ENCODE measurements at places on chromosomes 5 and 9. TPM values are rescaled to one million over a fixed set of nuclear protein-coding genes. Genes with fewer than 3 reads are reported as not detected.

NAIP gene
- 0.26 TPM for total RNA-seq

FGD3 gene
- 0.26 TPM for total RNA-seq

GFPT2 gene
- 0.26 TPM for total RNA-seq

TRUB2 gene
- total RNA-seq = 18.8 TPM

TRPM3 gene
- not detected for total RNA-seq

GRCh38 chr9:120775859-120776258 is 17.4 kb downstream of the FBXW2 start:
- DNase-seq = peak; percentile 99

GRCh38 chr5:82917584-82917983 is 159.6 kb downstream of the TMEM167A start:
- no peak for DNase-seq

DNA sequence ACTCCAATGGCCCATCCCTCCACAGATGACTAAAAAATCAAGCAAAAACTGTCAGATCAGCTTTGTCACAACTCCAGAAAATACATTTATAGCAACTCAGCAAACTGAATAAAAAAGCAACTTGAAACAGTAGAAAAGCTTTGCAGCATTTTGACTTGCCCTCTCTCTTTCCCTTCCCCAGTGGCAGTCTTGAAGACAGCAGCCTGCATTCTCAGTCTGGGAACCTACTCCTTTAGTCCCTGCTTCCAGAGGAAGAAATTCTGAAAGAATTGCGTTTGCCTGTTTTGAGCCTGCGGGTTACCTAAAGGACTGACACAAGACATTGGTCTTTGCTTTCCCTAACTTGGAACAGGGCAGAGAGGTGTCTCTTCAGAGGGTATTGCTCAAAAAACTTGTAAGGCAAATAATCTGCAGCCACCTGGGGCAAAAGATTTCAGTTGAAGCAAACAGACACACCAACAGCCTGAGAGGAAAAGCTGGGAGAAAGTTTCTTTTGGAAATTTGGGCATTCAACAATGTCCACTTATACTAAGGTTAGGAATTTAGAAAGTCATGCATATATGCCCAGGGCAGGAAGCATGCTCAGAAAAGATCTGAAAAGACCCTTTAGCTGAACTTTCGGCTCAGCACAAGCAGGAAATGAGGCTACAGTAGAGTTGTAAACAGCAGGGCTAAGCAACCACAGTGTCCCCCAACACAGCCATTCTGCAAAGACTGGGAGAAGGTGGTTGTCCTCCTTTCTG is 15.2 kb upstream of the SLC35D2 start:
- DNase-seq = no peak

GRCh38 chr5:41648996-41649395 is 138.6 kb upstream of the PLCXD3 start:
- DNase-seq = no peak

DNA sequence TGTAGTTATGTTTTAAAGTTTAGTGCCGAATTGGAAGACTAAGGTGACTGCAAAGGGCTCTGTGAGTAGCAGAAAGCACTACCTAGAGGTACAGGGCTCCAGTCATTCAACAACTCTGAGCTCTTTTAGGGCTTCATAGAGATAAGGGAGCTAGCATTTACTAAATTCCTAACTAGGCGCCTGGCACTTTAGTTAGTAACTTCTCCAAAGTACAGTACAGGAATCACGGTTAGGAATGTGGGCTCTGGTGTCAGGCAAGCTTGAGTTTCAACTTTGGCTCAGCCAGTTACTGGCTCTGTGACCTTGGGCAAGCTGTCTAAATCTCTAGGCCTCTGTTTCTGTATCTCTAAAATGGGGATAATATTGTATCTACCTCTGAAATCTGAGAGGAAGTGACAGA is 115.3 kb downstream of the SLIT3 start:
- no peak for DNase-seq

DNA sequence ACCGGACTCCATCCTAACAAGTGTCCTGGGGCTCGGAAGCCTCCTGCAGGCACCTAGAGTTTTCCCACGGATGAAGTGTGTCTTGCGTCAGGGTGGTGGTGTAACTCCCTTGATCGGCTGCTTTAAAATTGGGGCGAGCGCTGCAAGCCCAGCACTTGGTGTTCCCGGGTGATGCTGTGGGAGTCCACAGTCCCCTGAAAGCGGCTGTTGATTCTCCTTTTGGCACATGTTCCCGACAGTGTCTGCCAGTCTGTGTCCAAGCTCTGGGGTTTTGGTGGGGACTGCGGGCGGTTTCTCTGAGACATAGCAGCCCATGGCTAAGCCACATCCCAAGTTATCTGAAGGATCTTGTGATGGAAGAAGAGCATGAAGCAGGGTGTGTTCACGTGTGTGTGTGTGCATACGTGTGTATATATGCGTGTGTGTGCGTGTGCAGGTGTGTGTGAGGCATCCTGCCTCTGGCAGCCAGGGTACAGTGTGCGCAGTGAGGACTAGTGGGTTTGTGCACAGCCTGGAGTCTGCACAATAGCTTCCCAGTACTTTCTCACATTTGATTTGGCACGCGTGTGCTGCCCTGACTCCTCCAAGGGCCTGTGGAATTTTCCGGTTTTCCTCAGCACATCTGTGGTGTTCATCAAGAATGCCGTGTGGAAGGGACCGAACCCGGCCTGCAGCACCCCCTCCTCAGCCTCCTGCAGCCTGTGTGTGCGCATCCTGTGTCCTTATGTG is 16.9 kb downstream of the SLC25A48 start:
- no peak for DNase-seq

DNA sequence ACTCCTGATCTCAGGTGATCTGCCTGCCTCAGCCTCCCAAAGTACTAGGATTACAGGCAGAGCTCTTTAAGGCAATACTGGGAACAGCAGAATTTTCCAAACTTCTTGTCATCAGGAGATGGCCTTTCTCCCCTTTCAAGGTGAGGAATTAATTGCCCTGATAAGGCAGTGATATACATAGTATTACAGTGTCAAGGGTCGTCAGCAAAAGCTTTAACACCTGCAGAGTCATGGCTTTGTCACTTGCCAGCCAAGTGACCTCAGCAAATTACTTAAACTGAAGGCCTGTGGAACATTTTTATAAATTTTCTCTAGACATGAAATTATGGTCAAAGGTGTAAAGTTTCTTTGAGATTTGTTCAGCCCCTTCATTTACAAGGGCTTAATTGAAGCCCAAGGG is 59.5 kb downstream of the FBXO38 start:
- no peak for DNase-seq

- DNase-seq = no peak
Measured at GRCh38 chr5:155906046-155906445, 420.9 kb upstream of the SGCD start.

- no peak for DNase-seq
Measured at GRCh38 chr5:160685695-160686094, 166.3 kb downstream of the ATP10B start.

DNA sequence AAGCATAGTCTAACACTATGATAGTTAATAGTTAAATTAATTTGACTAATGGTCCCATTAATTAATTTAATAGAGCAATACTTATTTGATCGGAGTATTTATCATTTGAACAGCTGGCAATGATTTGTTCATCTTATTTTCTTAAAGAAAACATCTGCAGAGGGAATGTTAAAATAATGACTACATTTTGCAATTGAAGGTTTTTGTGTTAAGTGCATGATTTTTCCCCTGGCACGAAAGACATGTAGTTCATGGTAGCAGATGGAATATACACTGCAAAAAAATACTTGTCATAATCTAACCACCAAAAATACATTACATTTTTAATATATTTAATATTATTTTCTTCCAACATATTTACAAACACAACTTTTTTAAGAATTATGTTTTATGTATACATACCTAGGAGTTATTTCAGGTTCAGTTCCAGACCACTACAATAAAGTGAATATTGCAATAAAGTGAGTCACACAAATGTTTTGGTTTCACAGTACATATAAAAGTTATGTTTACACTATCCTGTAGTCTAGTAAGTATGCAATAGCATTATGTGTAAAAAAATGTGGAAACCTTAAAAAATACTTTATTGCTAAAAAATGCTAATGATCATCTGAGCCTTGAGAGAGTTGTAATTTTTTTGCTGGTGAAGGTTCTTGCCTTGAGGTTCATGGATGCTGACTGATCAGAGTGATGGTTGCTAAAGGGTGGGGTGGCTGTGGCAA is 292.6 kb upstream of the DAB2 start:
- no peak for DNase-seq

DNA sequence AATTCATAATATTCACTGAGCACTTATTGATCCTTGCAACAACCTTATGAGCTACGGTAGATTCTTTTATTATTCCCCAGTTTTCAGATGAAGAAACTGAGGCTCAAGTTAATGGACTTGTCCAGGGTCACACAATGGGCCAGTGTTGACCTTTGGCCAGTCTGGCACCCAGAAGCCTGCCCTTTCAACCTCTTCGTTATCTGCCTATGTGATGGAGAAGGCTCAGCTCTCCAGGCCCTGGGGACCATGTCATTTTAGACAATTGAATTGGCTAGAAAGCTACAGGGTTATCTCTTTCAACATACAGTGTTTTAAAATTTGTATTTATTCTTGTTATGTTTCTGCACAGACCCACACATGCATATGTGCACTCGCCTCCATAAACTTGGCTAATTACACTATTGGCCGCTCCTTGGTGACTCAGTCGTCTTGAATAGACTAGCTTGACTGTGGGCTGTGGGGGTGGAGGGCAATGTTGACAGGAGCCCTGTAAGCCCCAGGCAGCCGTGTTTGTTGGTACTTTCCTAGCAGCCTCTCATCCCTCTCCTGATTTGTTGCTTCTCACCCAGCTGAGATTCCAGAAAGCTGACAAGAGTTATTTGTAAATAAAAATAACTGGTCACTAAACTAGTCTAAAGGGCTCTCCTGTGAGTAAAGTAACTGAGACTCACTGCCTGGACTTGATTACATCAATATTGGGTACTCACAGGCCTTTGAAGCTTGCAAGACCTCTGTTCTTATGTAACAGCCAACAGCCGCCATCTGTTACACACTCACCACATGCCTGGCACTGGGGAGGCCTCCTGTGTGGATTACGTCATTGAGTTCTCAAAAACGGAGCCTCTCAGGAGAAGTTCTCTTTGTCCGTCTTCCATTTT is 8.5 kb upstream of the ANGPTL2 start:
- DNase-seq = peak; percentile 94

GRCh38 chr9:90307167-90307833 is 335.3 kb downstream of the DIRAS2 start:
- no peak for DNase-seq

DNA sequence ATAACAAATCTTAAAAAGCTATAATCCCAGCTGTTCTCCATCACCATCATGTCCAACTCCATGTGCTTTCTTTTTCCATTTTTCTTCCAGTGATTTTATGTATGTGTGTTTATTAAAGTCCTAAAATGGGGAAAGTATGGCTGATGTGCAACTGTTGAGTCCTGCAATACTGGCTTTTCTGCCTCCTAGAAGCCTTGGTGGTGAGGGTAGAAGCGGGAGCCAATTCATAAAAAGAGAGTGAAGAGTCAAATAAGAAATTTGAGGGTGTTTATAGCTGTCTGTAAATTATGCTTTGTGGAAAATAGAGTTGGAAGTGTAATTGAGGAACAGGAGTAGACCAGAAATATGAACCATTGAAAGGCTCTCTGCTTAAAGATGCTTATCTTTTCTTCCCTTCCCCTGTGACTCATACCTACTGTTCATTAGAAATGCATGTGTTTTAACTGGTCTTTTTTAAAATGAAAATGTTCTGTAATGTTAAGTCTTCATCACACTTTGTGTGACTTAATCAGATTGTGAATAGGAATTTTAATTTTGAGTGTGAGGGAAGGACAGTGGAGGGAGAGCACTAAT is 80.1 kb downstream of the ZCCHC7 start:
- peak; percentile 42 for DNase-seq

GRCh38 chr9:13267743-13268142 is 11.7 kb downstream of the MPDZ start:
- DNase-seq = peak; percentile 93

- no peak for DNase-seq
Measured at GRCh38 chr9:129712634-129713401, 40.0 kb downstream of the PTGES start.
